ENCODE measurements at places on chromosomes 5 and 9.

DNA sequence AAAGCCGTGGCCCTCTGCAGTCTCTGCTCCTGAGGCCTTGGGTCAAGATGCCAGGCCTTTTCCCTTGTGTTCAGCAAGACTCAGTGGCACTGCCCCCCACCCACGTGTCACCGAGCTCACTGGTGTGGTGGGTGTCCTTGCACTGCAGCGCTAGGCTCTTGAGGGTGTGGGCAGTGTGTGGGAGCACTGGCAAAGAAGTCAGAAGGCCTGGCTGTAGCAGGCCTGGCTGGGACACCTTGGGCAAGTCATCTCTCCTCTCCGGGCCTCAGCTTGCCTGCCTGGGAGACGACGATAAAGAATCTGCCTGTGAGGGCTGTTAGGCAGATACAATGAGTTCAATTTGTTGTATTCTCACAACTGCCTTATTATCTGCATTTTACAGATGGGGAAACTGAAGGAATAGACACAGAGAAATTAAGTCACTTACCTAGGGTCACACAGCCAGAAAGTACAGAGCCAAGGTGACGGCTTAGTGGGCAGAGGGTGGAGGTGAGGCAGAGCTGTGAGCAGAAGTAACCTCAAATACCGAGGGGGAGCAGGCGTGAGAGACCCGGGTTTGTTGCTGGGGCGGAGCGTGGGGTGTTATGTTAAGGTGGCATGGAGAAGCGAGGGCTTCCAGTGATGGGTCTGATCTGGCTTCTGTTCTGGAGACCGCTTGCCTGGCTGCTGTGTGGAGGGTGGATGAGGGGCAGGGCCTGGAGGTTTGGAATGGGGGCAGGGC, 1.4 kb downstream of the TSPAN17 start:
- no peak for DNase-seq

GRCh38 chr5:173895401-173896165, 7.4 kb downstream of the CPEB4 start:
- DNase-seq = no peak

DNA sequence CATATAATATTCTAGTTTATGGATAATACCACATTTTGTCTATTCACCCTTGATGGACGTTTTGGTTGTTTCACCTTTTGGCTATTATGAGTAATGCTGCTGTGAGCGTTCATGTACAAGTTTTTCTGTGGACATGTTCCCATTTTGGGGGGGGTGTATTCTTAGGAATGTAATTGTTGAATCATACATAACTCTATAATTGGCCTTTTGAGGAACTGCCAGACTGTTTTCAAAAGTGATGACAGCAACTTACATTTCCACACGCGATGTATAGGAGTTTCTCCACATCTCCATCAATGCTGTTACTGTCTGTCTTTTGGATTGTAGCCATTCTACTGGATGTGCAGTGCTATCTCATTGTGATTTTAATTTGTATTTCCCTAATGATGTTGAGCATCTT, 69.8 kb downstream of the SLC46A2 start:
- peak; percentile 75 for DNase-seq

DNA sequence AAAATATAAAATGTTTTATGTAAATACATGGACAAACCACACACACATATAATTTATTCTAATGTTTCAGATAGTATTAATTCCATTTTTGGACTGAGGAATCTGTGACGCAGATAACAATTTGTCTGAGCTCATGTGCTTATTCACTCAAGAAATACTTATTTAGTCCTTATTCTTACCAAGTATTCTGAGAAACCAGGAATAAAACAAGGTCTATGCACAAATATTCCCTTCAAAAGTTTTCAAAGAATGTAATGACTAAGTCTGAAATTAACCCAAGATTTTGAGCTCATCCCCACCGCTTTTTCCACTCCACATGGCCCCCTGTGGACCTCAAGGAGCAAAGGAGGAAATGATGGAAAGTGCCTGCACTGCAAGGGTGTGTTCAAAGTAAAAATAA, 1022.3 kb downstream of the EFNA5 start:
- DNase-seq = no peak

GRCh38 chr9:89883401-89884341, 278.9 kb downstream of the GADD45G start:
- DNase-seq = no peak

DNA sequence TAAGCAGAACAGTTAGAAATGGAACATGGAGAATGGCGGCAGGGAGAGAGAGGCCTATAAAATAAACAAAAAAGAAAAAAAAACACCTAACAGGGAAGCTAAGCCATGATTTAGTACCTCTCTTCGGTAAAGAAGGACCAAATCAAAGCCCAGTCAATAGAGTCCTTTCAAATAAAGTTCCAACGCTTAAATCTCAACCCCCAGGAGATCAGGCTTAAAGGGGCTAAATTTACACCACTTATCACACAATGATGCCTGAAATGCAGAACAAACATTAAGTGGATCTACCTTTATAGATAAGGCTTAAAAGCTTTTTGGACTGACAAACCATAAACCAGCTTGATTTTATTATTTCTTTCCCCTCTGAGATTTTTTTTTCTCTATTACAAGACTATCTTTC, 66.3 kb downstream of the PRELID2 start:
- DNase-seq = no peak

GRCh38 chr5:61806491-61807020, 474.5 kb downstream of the ZSWIM6 start:
- DNase-seq = no peak

GRCh38 chr9:127049044-127049443, 73.4 kb downstream of the ANGPTL2 start:
- DNase-seq = peak; percentile 86

GRCh38 chr9:99012957-99013512, 69.3 kb downstream of the COL15A1 start:
- DNase-seq = no peak

GRCh38 chr9:129254566-129255287, 76.7 kb upstream of the IER5L start:
- no peak for DNase-seq
